Glutamatergic neuron (in vitro differentiated cells): ENCODE measurements at places on chromosomes 5 and 9.

- DNase-seq, result no peak
Measured at GRCh38 chr5:135215617-135216470, 181.8 kb upstream of the PITX1 start.

GRCh38 chr9:20997503-20998076 lies 33.9 kb downstream of the HACD4 start:
- no peak for DNase-seq

DNA sequence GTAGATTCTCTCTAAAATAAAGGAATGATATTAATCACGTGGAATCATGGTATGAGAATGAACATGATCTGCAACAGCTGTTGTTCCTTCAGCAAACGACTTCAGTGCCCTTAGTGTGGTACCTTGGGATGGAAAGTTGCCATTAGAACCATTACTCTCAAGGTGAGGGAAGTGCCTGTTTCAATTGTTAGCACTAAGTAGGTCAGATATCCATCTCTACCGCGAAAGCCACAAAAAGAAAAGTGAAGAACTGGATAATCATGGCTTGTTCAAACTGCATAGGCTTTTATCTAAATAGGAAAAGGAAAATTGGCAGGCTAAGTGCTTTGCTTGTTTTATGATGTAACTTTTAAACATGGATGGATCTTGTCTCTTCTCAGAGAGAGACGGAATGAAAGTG lies 380.7 kb downstream of the MRPS30 start:
- DNase-seq, result no peak

GRCh38 chr5:116773926-116774325 lies 199.3 kb upstream of the SEMA6A start:
- no peak for DNase-seq

- DNase-seq, result no peak
Measured at GRCh38 chr5:78720997-78721396, 72.4 kb upstream of the LHFPL2 start.

- no peak for DNase-seq
Measured at GRCh38 chr9:37639841-37640240, 10.9 kb upstream of the FRMPD1 start.

GRCh38 chr9:113602126-113603047 lies 138.9 kb downstream of the RGS3 start:
- peak; percentile 59 for DNase-seq

- DNase-seq, result no peak
Measured at GRCh38 chr5:113199122-113199905, 222.7 kb downstream of the DCP2 start.

DNA sequence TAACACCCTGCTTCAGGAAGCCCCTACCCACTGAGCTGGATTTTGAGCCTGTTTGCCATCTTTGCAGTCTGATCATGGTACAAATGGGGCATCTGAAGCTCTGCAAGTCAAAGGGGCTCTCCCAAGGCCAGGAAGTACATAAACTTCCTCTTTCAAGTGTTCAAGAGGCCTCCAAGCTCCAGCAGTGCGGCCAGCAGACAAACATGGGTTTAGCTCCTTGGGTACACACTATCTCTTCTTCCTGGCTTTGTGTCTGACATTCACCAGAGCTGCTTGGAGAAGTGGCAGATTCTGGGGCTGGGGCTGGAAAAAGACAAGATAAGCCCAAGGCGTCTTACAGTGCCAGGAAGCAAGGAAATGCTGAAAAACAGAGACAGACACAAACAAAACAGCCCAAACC lies 34.1 kb downstream of the LAMC3 start:
- no peak for DNase-seq

- DNase-seq, result no peak
Measured at GRCh38 chr9:126401107-126401506, 74.5 kb downstream of the MVB12B start.

- DNase-seq, result peak; percentile 96
Measured at GRCh38 chr5:172939611-172940267, 19.5 kb upstream of the RPL26L1 start.

GRCh38 chr5:177445917-177446199 lies 756 bp upstream of the PRR7 start:
- DNase-seq, result no peak

DNA sequence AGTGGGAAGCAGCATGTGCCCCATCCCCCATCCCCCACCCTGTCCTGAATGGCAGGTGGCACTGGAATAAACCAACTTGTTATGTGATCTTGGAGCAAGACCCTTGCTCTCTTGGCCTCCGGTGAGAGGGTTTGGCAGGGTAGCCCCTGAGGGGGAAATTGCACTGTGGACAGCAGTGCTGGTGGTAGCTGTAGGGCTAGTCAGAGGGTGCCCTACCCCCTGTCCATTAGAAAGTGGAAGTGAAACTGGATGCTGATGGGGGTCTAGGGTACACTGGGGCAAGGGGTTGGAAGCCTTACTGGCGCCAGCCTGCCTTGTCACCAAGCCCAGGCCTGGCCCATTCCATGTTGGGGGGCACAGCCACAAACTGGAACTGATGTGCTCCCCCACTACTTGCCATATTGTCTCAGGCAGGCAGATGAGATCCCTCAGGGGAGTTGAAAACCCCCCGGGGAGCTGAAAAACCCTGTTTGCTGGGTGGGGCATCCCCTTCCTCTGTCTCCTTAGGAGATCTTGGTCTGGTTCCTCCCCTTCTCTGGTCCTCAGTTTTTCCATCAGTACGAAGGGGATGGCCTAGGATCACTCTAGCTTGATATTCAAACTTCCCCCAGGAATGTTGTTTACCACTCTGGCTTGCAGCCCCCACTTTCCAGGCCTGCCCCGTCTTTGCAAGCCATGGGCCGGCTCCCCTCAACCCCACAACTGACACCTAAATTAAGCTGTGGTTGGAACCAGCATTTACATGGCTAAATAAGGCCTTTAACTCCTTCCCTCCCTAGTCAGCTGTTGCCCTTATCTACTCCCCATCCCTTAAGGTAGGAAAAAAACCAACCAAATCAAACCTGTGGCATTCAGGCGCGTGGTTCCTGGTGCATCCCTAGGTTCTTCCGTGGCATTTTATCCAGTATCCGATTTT lies 14.4 kb upstream of the SYNPO start:
- no peak for DNase-seq

- no peak for DNase-seq
Measured at GRCh38 chr9:35526087-35526801, 36.3 kb downstream of the RUSC2 start.

DNA sequence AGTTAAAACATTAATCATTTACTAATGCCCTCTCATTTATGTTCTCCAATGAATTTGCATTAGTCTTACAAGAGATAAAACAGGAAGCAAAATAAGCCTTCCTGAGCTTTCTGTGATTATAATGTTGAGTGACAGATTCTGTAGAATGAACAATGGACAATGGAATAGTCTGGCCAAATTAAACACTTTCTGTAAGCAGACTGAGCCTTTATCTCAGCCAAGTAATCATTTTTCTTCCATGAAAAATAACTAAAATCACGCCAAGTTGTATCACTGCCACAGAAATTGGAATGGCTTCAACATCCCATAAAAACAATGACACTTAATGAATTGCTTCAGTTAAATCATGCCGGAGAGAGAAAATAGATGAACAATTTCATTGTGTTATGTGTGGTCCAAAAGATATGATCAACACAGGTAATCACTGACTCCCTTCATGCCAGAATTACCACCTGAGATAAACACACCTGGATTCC lies 63.0 kb downstream of the TSSK1B start:
- DNase-seq, result no peak

DNA sequence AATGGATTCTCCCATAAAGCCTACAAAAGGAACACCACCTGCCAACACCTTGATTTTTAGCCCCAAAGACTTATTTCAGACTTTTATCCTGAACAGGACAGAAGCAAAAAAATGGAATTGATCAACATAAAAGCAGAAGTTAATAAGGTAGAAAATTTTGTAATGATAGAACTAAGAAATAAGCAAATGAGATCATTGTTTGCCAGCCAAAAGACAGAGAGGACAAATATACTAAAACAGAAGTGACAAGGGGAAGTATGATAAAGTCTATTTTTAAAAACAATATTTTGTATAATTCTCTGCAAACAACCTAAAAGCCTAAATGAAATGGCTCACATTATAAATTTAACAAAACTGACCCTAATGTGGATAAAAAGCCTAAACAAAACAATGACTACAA lies 110.5 kb upstream of the PRSS3 start:
- DNase-seq, result no peak

GRCh38 chr9:71483436-71483835 lies 284.9 kb downstream of the CEMIP2 start:
- DNase-seq, result no peak

DNA sequence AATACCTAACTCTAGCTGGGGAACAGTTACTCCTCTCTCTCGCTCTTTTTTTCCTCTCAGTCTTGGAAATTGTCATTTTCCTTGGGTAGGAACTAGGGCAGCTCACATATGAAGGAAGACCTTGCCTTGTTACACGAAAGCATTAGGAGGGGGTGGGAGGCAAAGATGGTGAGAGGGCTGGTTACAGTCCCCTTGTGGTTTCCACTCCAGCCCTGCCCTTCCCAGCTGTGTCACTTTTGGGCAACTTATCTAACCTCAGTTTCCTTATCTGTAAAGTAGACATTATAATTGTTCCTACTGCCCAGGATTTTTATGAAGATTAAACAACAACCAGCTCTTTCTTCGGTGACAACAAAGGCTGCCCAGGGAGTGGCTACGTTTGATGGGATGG lies 196.2 kb upstream of the CLINT1 start:
- no peak for DNase-seq

DNA sequence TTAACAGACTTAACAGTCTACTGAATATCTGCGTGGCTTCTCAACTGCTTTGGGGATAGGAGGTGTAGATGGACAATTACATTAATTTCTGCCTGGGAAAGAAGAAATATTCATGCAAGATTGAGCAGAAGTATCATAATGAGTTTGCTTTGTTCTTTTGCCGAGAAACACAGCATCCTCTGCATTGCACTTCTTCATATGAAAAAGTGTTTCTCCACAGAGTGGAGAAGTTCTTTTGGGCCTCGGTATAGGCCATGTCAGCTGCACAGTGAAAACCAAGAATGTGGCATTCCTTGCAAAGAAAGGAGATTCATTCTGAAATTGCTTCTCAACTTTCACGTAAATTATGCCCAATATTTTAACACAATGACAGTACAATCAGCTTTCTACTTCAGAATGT lies 17.6 kb upstream of the SNX2 start:
- no peak for DNase-seq

DNA sequence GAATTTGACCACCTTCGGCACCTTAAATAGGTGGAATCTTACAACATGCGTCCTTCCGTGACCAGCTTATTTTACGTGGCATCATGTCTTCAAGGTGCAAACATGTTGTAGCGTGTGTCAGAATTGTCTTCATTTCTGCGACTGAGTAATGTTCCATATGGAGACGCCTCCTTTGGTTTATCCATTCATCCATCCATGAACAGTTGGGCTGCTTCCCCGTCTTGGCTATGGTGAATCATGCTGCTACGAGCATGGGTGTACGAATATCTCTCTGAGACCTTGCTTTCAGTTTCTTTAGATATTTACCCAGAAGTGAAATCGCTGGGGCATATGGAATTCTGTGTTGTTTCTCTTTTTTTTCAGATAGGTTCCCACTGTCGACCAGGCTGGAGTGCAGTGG lies 391.9 kb upstream of the IRX2 start:
- DNase-seq, result no peak

DNA sequence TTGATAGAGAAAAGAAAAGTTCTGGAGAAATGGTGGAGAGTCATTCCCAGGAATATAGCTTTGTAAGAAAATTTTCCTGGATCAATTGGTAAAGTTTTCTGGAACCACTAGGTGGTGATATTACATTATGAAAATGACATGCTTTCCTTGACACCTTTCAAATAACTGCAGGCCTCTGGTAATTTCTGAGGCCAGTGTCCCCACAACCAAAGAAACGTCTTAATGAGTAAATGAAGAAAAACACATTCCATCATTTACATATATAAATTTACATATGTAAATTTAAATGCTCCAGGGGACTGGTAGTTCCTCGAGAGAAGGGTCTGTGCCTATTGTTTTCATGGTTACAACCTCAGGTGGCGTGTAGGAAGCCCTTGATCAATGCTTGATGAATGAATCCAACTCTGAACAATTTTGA lies 17.2 kb upstream of the RGS3 start:
- DNase-seq, result no peak

GRCh38 chr9:136424750-136425362 lies 14.4 kb downstream of the PMPCA start:
- DNase-seq, result no peak

GRCh38 chr9:6759185-6759977 lies 1.6 kb downstream of the KDM4C start:
- DNase-seq, result no peak

- no peak for DNase-seq
Measured at GRCh38 chr5:115309751-115310370, 13.4 kb upstream of the CCDC112 start.

GRCh38 chr9:6024035-6024554 lies 8.7 kb upstream of the RANBP6 start:
- no peak for DNase-seq

DNA sequence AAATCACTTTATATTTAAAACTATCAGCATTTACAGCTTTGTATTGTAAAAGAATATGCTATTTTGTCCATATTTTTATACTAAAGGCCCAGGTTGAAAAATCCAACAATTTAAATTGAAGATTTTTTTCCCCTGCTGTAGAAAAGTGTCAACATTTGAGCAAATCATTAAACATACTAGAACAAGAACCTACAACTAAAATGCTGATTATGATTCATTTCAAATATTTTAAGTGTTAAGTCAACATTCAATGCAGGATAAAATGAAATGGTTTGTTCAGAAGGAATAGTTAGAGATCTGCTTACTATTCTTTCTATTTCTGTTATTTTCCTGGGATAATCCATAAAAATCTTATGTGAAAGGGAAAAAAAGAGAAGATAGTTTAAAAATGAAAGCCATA lies 866.5 kb upstream of the DMAC1 start:
- no peak for DNase-seq

- DNase-seq, result no peak
Measured at GRCh38 chr5:96248131-96248530, 184.9 kb downstream of the PCSK1 start.

GRCh38 chr5:56908942-56909293 lies 478 bp upstream of the SETD9 start:
- DNase-seq, result peak; percentile 75

DNA sequence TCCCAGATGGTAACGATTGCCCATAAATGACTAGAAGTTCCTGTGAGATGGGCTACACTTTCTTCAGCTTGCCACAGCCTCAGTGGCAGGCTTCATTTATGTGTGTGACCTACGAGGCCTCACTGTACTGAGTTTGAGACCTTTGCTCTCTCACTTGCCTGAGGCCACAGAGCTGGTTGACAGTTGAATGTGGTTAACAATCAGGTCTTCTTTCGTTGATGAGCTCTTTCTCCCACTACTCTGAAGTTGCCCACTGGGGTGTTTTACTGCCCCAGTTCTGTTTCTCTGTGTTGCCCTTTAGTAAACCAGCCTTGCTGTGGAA lies 70.5 kb downstream of the CYFIP2 start:
- no peak for DNase-seq

DNA sequence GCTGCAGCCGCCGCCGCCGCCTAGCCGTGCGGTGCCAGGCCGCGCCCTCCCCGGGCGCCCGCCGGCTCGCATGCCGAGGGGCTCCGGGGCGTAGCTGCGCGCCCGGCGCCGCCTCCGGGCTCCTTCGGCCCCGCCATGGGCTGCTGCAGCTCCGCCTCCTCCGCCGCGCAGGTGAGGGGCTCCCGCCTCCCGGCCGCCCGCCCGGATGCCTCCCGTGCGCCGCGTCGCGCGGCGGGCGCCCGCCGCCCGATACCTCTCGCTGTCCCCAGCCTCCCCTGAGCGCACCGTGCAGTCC lies 230 bp downstream of the SLC44A1 start:
- peak; percentile 67 for DNase-seq

GRCh38 chr9:13063880-13064459 lies 215.5 kb downstream of the MPDZ start:
- DNase-seq, result no peak
